ENCODE measurements at places on chromosomes 1 and 21.

DNA sequence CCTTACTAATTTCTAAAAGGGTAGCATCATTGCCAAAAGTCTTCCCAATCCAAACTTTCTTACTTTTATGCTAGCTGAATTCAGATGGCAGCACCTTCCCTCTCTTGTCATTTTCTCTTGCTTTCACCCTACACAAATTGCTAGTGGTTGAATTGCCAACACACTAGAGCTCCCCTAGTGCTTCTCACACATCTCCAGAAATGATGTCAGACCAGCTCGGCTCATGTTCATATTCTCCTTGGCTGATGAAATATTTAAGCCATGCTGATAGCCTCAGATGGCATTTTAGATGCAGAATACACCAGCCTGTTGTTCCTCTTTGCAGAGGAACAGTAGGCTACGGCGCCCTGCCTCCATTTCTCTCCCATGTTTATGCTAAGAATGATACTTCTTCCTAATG is 256.9 kb downstream of the PTBP2 start:
- no peak for DNase-seq

DNA sequence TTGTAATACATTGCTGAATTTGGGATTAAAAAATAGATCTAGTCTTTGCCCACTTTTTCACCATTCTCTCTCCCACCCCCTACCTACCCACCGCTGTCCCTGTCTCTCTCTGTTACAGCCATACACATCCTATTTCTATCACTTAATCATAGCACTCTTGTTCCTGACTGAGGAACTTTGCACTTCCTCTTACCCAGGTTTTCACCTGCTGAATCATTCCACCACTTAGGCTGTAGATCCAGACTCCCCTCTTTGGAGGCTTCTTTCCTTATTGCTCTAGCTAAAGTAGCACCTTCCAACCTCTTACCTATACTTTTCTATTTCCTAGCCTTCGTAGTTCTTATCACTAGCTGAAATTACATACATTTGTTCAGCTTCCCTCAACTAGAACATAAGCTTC is 59.6 kb downstream of the ATP6V1G3 start:
- no peak for DNase-seq

DNA sequence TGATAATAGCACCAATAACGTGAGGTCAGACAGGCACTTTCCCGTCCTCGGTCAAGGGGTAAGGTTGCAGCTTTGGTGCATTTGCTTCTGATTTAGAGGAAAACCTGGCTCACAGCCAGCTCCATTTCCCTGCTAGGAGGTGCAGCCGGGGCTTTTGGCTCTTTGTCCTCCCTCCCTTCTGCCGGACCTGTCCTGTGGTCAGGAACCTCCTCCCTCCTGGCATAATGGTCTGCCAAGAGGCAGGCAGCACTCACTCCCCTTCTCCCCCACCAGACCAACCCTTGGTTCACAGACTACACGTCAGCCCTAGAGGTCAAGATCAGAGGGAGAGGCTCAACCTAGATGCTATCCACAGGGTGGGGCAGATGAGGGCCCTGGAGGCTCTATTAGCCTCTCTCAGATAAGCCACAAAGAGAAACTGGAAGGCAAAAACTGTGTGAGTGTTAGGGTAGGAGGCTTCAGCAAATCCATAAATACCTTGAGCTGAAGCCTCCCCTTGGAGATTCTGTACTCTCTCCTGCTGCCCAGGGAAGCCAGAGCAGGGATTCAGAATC is 64.8 kb downstream of the PLXNA2 start:
- DNase-seq: peak; percentile 46

GRCh38 chr1:184545601-184546000 is 158.8 kb downstream of the C1orf21 start:
- DNase-seq: no peak

DNA sequence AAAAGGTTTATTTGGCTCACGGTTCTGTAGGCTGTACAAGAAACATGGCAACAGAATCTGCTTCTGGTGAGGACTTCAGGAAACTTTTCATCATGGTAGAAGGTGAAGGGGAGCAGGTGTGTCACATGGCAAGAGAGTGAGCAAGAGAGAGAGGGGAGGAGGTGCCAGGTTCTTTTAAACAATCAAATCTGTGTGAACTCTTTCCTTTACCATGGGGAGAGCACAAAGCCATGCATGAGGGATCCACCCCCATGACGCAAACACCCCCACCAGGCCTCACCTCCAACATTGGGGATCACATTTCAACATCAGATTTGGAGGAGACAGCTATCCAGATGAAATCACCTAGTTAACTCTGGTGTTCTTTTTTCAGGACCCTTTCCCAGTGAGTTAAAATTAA is 103.6 kb downstream of the GALNT2 start:
- no peak for DNase-seq

GRCh38 chr1:2443277-2444137 is 31.1 kb upstream of the PEX10 start:
- no peak for DNase-seq

DNA sequence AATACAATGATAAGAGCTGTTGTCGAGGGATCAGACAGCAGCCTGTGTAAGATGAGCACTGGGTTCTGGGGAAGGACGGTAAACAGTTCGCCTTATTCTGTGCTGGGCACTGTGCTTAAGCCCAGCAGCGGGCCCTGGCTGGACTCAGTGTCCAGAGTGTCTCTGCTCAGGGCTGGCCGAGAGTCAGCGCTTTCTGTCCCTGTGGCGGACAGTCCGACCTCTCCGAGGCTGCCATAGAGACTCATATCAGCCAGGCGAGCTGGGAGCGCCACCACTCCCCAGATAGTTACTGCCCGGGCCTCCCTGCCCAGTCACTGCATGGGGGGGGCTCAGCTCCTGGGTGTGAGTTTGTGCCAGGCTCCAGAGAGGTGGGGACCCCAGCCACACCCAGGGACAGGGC is 14.7 kb upstream of the NPHP4 start:
- DNase-seq: no peak

- DNase-seq: no peak
Observed at GRCh38 chr21:38273745-38274542, 17.2 kb downstream of the KCNJ15 start.

- DNase-seq: no peak
Observed at GRCh38 chr1:110235181-110235833, 25.2 kb downstream of the KCNC4 start.

DNA sequence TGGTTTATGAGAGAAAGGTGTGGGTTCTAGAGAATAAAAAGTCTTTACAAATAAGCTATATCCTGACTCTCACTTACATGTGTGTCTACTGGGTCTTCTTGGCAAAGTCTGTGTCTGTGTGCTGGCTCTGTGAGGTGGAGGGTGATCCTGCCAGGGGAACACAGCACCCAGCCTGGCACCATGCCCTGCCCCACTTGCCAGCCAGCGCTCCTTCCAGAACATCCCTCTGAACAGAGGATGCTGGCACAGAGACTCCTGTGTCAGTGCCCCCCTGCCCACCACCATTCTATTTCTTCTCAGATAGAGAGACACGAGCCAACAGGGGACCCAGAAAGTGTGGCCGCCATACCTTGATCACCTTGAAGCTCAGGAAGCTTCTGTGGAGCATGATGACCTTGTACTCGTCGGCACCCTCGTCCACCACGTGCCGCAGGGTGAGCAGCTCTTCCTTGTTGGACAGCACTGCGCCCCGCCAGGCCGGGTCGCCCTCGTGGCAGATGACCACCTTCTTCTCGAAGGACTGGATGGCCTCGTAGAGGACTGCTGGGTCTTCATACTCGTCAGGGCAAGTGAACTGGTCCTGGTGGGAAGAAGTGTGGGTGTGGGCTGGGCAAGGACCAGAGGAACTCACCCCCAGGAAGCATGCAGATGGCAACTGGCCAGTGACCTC is 49.7 kb downstream of the NTPCR start:
- no peak for DNase-seq

DNA sequence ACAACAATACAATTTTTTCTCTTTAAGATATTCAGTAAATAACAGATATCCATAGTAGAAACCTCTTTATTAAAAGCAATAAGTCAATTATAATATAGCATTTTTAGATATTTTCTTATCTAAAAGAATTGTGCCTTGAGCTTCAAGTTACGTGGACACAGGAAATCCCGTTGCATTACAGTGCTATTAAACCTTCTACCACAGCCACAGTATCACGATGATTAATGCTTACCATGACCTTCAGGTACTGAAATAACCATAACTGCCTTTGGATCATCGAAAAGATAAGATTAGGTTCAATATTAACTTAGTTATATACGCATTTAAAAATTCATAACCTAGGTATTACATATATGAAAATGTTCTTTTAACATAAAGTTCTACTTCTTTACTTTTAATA is 17.9 kb downstream of the B3GALNT2 start:
- DNase-seq: no peak

- DNase-seq: no peak
Observed at GRCh38 chr1:22319608-22320007, 132.0 kb upstream of the ZBTB40 start.

- DNase-seq: no peak
Observed at GRCh38 chr1:4678066-4678717, 23.8 kb downstream of the AJAP1 start.

- peak; percentile 71 for DNase-seq
Observed at GRCh38 chr1:22121421-22121911, 21.4 kb downstream of the WNT4 start.

DNA sequence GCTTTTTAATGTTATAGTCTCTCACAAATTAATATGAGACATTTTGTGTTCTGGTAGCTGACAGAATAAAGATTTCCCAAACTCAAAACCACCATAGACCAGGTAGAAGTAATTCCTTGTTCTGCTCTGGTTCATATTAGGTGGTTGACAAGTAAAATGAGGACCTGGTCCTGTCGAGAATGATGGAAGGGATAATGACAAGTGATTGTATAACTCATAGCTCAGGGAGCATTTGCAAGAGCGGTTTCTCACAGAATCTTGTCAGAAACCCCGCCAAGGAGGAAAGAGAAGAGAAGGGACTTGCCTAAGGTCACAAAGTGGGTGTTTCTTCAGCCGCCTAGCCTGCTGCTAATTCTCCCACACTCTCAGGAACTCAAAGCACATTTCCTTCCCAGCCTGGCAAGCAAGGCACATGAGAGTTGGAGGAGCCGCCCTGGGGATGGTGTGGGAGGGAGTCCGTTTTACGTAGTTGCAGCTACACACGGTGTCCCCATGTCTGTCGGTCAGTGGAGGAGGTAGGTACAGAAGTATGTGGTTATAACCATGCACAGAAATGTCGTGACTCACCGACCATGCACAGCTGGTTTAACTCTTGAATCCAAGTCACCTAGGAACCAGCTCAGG is 46.5 kb downstream of the SAMD13 start:
- no peak for DNase-seq

DNA sequence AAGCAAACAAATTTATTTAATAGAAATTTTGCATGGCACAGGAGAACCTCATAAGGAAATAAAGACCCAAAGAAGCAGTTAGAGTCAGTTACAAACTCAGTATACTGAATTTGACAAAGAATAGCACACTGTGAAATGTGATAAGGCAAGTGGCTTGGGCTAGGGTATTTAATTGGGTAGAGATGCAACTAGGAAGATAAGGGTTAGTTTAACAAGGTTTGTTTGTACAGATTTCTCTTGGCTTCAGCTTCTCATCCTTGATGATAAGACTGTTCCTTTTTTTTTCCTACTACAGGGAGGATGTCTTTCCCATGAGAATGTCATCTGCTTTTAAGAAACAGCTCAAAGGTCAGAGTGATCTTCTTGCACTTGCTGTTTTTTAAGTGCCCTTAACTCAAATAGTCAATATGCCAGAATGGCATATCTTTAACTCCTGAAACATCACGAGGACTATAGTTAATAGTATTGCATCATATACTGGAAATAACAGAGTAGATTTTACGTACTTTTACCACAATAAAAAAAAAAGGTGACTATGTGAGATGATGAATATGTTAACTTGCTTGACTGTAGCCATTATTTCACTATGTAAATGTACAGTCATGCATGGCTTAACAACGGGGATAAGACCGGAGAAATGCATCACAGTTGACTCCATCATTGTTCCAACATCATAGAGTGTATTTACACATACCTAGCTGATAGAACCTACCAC is 9.2 kb upstream of the TRAF3IP3 start:
- no peak for DNase-seq

GRCh38 chr1:199959033-199959774 is 68.3 kb upstream of the NR5A2 start:
- DNase-seq: no peak

DNA sequence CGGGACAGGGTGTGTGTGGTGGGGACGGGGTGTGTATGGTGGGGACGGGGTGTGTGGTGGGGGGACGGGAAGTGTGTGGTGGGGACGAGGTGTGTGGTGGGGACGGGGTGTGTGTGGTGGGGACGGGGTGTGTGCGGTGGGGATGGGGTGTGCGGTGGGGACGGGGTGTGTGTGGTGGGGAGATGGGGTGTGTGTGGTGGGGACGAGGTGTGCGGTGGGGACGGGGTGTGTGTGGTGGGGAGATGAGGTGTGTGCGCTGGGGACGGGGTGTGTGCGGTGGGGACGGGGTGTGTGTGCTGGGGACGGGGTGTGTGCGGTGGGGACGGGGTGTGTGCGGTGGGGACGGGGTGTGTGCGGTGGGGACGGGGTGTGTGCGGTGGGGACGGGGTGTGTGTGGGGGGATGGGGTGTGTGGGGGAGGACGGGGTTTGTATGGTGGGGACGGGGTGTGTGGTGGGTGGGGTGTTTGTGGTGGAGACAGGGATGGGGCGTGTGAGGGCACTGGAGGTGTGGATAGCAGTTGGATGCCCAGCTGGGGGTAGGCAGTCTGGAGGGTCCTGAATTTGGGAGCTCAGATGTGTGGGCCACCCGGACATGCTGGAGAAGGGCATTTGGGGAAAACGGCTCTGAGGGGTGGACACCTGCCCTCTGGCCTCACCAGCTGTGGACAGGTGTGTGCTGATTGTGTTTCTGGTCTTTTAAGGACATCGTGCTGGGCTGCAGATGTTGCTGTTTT is 16.9 kb downstream of the IBA57 start:
- no peak for DNase-seq

DNA sequence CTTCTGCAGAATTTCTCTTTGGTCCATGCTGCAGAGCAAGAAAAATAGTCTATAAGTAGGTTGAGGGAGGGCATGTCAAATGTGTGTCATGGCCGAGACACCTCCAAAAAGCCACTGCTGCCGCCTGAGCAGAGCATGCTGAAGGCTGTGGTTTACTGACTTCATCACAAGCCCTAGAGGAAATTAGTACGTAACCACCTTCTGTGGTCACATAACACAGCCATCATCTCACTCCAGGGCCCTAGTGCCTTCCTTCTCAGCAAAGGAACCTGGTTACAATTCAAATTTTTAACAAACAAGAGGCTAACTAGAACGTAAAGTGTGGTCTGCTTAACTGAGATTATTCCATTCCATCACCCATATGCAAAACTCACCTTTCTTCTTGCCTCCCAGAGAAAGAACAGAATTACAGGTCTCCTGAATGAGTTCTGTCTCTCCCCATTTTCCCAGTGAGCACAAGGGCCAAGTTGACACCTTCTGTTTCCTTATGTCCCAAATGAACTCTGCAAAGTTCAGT is at the start of gene PTPN22:
PTPN22 (minus strand) TSS at position 116 of the 517 bp plus-strand sequence.
- no peak for DNase-seq

DNA sequence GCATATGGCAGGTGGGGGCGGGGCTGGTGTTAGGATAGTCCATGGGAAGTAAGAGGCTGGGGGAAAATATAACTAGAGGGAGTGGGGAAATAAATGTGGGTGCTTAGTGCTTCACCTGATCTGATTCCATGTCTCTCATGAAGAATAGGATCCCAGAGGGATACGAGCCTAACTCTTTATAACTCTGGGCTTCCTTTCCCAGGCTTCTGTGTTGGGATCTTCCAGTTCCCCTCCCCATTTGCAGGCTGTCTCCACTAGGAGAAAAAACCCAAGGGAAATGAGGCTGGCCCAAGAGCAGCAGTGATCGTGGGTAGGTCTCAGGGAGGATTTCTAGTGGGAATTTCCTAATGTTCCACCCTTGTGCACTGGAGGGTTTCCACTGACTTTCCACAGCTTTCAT is 1.6 kb downstream of the KCNJ9 start:
- DNase-seq: no peak

- no peak for DNase-seq
Observed at GRCh38 chr1:74713849-74714248, 19.0 kb downstream of the CRYZ start.
